ENCODE measurements at places on chromosomes 7 and 10.

DNA sequence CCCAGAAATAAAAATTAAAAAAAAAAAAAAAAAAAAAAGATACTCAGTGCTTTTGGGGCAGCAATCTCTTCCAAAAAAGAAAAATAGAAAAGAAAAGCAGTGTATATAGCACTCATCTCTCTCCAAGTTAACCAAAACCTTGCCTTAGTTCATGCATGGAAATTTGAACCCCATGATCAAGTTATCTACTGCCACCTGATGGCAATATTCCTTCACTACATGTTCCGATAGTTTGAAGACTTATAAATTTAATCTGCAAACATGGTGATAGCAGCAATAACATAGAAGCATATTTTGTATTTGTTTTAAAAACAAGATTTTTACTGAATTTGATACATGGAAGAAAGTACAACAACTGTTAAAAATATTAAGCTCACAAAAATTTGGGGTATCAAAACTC is 48.6 kb upstream of the SLIT1 start:
- DNase-seq, result no peak

GRCh38 chr7:69190763-69191162 is 407.5 kb upstream of the AUTS2 start:
- DNase-seq, result no peak

DNA sequence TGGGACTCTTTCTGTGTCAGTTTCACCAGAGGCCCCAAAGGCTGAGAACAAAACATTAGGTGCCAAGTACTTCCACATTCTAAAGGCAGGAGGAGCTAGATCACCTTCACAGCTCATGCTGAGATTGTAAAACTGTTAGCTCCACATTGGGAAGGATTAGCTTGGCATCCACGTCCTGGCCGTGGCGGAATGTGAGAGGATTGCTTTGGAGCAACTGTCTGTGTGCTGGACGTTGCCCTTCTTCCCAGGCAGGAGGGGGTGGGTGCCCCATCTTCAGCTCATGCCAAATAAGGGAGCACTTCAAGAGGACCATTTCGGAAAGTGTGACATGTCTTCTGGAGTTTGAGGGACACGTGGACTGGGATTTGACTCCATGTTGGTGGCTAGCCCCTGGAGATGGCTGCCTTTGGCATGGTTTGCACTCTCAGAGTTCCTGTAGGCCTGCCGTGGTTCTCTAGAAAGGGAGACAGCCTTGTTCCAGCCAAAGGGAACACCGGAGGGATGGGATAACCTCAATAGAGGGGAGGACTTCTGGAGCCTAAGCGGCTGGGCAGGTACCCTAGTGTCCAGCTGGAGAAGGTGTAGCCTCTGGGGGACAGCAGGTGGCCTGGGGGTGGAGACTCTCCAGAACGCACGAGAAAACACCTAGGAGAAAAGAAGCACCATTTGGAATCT is 19.9 kb upstream of the FMC1 start:
- no peak for DNase-seq

- no peak for DNase-seq
These were observed 145.0 kb downstream of the RNF216 start for GRCh38 chr7:5636446-5636835.

DNA sequence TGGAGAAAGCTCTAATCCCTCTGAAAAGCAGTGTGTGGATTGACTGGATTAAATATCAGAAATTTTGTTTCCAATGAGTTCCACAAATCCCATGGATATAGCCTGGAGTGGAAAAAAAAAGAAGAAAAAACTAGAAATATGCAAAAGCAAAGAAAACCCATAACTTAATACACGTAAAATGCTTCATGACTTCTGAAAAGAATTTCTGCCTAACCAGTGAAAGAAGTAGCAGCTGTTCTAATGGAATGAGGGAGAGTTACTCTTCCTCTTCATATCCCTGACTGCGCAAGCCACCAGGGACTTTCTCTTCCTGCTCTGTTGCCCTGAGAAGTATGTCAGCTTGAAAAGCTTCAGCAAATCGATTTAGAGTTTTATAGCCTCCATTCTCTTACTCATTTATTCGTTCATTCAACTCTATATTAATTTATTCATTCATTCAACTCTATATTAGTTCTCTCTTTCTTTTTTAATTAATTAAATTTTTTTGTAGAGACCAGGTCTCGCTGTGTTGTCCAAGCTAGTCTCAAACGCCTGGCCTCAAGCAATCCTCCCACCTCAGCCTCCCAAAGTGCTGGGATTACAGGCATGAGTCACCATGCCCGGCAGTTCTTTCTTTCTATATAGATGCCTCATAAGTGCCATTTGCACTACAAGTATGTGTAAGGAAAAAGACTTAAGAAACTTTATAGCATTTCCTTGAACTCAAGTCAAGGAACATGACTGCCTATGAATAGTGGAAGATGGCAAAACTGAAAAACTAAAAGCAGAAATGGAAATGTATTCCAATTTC is 447.3 kb upstream of the NRP1 start:
- no peak for DNase-seq

DNA sequence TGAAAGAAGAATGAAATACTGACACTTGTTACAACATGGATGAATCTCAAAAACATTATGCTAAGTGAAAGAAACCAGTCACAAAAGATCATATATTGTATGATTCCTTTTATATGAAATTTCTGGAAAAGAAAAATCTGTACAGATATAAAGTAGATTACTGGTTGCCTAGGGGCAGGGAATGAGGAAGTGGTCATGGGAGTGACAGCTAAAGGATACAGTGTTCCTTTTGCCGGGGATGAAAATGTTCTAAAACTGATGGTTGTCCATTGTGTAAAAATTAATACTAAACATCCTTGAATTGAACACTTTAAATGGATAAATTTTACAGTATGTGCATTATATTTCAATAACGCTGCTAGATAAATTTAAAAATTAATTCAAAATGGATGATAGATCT is 25.1 kb downstream of the ALOX5 start:
- no peak for DNase-seq

DNA sequence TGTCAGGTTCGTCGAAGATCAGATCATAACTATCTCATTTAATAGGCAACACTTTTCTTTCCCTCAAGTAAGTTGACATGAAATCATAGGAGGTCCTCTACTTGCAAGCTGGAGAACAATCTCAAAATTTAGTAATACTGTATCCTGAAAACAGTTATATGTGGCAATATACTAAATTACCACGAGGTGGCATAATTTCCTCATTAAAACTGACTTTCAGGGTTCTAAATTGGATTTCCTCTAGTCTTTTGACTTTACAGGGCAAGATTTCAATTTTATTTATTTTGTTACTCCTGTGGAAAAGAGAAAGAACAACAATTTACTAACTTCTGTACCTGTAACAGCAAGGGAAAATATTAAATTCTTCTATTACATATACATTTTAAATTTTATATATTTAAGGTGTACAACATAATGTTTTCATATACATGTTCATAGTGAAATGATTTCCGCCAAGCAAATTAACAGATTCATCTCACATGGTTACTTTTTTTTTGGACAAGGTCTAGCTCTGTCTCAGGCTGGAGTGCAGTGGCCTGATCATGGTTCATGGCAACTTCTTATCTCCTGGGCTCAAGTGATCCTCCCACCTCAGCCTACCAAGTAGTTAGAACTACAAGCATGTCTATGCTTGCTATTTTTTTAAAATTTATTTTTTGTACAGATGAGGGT is 53.4 kb upstream of the CYP2C18 start:
- no peak for DNase-seq

GRCh38 chr7:128172151-128172550 is 68.9 kb upstream of the LEP start:
- no peak for DNase-seq

DNA sequence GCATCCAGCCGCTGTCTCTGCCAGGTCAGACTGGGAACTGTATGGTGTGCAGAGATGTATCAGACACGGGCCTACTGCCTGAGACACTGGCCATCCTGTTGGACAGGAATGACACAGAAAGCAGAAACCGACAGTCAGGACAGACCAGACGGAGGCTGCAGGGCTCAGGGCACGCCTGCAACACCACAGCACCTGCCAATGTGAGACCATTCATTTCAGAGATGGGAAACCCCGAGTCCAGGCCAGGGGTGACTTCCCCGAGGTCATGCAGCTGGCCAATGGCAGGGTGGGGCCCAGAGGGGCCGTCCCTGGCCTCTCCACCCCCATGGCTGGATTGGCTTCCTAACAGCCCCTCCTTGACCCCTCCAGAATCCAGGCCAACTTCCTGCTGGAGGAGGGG is 34.7 kb downstream of the GRID1 start:
- DNase-seq, result no peak

GRCh38 chr7:140342727-140343514 is 55.4 kb downstream of the SLC37A3 start:
- DNase-seq, result no peak

DNA sequence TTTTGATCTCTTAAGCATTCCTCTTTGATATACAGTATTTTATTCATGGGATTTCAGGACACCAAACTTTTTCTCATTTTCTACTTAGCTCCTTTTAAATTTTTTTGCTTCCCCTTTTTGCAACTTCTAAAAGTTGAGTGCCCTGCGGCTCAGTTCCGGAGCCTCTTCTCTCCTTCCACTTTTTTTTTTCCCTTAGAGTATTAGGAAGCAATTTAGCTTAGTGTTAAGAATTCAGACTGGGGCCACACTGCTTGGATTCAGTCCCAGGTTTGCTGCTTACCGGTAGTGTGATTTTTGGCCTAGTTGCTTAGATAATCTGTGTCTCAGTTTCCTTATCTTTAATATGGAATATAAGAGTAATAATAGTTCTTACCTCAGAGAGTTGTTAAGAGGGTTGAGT is 3.4 kb downstream of the STAM start:
- no peak for DNase-seq

DNA sequence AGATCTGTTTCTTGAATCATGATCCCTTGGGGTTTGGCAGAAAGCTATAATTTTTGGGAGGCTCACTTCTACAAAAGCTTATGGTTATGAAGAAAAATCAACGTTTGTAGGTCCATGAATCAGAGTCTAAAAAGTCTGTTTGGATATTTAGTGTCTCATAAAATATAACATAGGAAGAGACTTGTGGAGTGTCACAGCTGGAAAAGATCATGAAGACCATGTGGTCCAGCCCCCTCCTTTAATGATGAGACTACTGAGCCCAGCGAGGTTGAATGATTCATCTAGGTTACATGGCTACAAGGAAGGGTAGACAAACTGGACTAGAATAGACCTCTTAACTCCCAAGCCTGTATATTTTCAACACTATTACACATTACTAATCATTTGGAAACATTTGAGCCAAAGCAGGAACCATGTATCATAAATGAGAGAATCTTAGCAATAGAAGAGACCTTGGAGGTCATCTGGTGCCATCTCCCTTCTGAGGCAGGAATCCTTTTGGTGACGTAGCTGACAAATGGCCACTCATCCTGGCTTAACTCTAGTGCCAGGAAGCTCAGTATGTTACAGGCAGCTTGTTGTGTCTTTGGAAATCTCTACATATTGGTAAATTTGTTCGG is 152.5 kb downstream of the CREB5 start:
- no peak for DNase-seq

GRCh38 chr7:25430200-25430931 is 202.1 kb upstream of the NPVF start:
- no peak for DNase-seq

GRCh38 chr10:77602231-77602912 is 35.2 kb downstream of the KCNMA1 start:
- DNase-seq, result no peak

- no peak for DNase-seq
These were observed 11.1 kb downstream of the ZNF775 start for GRCh38 chr7:150390205-150390604.

DNA sequence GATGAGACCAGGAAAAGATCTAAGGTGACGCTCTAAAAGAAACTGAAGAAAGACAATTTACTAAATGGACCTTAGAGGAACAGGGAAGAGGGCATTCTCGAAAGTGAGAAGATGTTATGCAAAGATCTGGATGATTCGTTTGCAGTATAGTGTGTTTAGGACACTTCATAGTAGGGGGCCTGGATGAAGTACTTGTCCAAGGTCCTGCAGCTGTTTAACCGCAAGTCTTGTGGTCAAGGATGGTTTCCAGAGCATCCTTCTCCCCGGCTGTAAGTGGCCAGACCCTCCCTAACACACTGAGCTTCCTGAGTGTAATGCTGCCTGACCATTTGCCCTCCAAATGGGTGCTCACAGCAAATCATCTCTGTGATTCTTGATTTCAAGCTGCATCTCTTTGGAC is 101.6 kb downstream of the XPNPEP1 start:
- DNase-seq, result no peak

GRCh38 chr10:130545697-130546096 is 409.5 kb downstream of the GLRX3 start:
- no peak for DNase-seq

- no peak for DNase-seq
These were observed 19.1 kb upstream of the GALNT11 start for GRCh38 chr7:152006336-152006735.

DNA sequence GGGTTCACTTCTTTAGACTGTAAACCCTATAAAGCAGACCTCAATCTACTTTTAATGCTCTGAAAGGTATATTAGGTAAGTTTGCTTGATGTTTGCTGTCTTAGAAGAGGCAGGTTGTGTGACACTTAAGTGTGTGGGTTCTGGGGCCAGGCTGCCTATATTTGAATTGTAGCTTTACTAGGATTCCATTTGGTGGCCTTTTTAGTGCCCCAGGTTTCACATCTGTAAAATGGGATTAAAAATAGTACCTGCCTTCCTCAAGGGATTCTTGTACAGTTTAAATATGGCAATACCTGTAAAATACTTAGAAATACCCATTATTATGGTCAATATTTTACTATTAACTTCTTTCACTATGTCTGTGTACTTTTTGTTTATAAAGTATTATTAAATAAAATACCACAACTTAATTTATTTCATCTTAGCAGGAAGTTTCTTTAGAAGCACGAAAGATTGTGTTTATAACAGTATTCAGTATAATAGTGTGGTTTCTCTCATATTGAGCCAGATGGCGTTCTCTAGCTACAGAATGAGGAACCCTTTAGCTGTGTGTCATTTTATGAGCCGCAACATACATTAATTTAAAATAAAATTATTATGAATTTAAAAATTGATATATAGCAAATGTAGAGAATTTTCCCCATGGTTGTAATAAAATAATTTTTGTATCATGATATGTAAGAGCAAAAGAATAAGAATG is 94.2 kb downstream of the CDK14 start:
- no peak for DNase-seq

DNA sequence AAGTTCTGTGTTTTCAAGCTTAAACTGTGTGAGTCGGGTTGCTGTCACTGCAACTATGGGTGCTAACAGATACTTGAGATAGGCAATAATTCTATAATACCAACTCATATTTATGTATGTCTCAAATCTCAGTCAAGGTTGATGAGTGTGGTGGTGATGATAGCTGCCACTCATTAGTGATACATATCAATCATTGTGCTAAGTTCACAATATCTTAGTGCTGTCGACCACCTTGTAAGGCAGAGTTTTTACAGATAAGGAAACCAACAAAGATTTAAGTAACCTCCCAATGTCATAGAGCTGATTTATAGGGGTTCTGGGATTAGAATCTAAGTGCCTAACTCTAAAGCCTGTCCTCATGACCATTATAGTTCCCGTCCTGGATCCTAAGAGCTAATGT is 82.5 kb downstream of the ELAPOR2 start:
- DNase-seq, result no peak

- DNase-seq, result no peak
These were observed 361.8 kb downstream of the MAGI2 start for GRCh38 chr7:79091661-79092060.

- no peak for DNase-seq
These were observed 6.3 kb downstream of the C10orf67 start for GRCh38 chr10:23338155-23338828.
